ENCODE measurements at places on chromosomes 5 and 9.

GRCh38 chr5:177124486-177124991 lies 9.0 kb upstream of the NSD1 start:
- DNase-seq = no peak

- DNase-seq = no peak
Observed at GRCh38 chr9:78049484-78049883, 17.9 kb upstream of the GNAQ start.

- no peak for DNase-seq
Observed at GRCh38 chr9:32011049-32011448, 373.4 kb upstream of the ACO1 start.

DNA sequence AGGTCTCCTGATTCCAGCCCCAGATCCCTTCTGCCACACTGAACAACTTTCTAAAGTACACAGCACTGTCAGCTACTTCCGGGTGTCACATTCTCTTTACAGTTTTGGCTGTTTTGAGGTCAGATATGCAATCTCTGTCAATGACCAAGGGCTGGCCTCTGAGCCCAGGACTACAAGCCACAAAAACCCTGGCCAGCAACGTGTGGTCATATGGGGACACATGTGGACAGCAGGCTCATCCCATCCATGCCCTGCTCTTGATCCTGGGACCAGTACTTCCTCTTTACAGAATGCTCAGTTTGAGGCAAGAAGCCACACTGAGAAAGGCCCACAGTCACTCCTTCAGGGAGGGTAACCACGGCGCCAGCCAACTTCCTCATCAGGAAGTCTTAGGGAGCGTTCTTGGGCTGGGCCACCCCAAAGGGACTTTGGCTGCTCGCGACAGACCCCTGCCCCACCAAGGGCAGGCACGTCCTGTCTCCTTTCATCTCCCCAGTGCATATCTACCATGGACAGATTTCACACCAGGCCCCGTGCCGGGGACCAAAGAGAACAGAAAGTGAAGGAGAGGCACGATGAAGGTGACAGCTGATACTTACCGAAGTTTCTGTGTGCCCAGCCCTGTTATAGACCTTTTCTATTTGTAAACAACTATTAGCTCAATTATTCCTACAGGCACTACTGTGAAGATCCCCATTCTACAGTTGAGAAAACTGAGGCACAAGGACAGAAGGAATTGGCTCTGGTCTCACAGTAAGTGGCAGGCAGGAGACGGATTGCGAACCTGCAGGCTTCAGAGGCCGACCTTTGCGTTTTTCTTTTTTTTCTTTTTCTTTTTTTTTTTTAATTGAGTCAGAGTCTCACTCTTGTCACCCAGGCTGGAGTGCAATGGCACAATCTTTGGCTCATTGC lies 37.3 kb downstream of the STK10 start:
- no peak for DNase-seq

- no peak for DNase-seq
Observed at GRCh38 chr5:149322518-149322917, 22.8 kb upstream of the GRPEL2 start.

DNA sequence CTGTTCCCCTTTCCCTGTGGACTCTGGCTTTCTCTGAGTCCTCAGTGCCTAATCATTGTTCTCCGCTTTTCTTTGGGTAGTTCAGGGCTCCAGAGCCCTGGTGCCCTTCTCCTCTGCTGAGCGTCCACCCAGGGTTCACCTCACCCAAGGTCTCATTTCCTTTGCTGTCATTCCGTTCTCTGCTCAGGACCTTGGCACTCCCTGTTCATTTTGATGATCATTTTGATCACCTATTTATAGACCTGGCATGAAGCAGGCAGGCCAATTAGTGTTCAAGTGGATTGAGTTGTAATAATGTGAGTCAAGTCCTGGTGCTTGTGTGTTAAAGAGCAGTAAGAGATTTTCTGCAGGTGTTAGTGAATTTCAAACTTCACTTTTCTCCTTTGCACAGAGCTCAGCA lies 3.6 kb downstream of the TRIO start:
- DNase-seq = no peak

- DNase-seq = no peak
Observed at GRCh38 chr9:137878146-137878941, 762 bp downstream of the CACNA1B start.

GRCh38 chr9:137188490-137189296 lies at the start of the genes ANAPC2 and SSNA1:
ANAPC2 (minus strand) TSS chr9:137188560; CDS start chr9:137188532, 28 bp downstream.
SSNA1 (plus strand) TSS chr9:137188676; CDS start chr9:137188727, 51 bp downstream.
- peak; percentile 87 for DNase-seq

- no peak for DNase-seq
Observed at GRCh38 chr5:123855609-123856008, 343.6 kb downstream of the CSNK1G3 start.

DNA sequence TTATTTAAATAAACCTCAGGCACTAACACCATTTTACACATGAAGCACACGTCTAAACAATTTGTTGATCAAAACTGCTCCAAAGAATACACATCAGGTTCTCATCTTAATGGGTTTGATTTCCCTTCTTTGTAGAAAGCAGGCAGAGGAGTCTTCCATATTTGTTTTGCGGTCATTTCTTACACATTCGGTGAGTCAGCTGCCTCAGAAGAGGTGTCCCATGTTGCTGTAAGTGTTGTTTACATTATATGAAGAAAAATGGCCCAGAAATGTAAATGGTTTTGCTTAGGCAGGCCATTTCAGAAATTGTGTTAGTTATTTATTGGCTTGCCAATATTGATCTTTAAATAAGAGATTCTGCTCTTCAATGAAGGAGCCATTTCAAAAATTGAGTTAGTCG lies 325.8 kb downstream of the TENT4A start:
- DNase-seq = no peak

GRCh38 chr9:35681341-35682002 lies 7.7 kb downstream of the CA9 start:
- no peak for DNase-seq

DNA sequence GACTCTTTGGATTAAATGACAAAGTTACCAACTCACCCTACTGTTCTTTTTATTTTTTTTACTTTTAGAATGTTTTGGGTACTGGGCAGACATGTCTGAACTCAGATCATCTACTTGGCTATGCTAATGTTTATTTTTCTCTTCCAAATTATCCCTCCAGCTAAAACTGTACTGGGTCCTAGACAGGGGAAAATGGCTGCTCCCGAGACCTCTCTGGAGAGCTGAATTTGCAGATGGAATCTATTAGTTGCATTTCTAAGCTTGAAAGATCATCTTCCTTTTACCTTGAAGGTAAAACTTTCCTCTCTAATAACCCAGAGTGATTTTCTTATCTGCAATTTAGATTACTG lies 197.5 kb upstream of the SEMA6A start:
- DNase-seq = no peak

DNA sequence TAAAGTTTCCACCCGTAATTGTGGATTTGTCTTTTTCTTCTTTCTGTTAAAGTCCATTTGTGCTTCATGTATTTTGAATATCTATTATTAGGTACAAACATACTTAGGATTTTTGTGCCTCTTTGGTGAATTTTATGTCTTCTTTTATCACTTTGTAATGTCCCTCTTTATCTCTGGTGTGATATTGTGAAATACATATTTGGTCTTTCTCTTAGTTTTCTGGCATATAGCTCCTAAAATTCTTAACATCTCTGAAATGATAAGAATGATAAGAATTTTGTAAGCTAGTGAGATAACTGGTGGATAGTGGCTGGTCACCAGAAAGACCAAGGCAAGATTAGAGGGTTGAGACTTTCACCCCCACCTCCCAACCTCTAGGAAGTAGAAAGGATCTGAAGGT lies 111.1 kb downstream of the KCTD16 start:
- DNase-seq = no peak

DNA sequence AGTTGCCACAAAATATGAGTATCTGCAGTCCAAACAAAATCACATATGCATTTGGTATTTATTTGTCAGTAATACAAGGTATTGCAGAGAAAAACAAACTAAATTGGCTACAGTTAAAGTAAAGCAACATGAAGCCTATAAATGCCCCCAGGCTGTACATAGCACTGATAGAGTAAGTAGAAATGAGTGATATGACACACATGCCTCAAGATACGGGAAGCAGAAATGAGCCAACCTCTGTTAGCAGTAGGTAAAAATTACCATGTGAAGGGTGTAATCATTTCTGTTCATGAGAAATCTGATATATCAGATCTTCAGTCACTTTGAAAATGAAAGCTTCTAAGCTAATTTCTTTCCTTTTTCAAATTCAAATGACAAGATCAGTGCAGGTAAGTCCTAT lies 131.1 kb downstream of the CHSY3 start:
- no peak for DNase-seq

DNA sequence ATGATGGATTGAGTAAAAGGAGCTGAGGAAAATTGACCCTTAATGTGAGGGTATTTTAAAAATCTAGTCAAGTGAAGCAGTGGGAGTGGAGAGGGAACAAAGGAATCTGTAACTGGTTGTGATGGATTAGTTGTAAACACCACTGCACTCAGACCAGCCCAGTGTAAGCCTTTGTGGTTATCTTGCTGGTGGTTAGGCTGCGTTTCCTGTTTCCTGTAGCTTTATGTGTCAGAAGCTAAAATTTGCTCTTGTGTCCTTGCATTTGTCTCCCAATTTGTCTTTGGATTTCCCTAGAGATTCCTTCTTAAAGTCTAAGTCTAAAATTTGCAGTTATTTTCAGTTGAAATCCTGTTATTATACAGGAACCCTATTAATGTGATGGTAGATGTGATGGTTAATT lies 6.3 kb downstream of the IFNA21 start:
- DNase-seq = no peak

DNA sequence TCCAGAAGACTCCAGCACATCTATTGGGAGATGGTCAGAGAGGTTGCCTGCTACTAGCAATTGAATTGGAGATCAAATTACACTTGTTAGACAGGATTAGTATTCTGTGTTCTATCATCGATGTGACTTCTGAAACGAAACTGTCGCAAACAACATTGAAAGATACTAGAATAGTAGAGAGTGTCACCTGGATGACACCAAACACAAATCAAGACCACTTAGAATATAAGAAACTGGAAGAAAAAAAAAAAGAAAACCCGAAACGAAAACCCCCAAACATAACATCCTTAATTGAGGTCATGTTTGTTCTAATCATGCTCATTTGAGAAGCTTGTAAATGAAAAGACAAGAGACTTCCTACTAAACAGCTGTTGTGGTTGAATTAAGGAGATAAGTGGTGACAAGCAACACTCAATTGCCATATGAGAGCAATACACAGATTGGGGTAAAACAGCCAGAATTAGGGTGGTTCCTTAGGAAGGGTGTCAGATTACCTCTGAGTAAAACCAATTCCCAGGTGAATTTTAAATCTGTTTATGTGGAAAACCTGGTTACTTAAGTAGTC lies 97.6 kb downstream of the BASP1 start:
- no peak for DNase-seq

GRCh38 chr5:14417792-14418765 lies 163.5 kb upstream of the OTULINL start:
- no peak for DNase-seq

- DNase-seq = no peak
Observed at GRCh38 chr9:124782661-124783574, 6.0 kb downstream of the OLFML2A start.

DNA sequence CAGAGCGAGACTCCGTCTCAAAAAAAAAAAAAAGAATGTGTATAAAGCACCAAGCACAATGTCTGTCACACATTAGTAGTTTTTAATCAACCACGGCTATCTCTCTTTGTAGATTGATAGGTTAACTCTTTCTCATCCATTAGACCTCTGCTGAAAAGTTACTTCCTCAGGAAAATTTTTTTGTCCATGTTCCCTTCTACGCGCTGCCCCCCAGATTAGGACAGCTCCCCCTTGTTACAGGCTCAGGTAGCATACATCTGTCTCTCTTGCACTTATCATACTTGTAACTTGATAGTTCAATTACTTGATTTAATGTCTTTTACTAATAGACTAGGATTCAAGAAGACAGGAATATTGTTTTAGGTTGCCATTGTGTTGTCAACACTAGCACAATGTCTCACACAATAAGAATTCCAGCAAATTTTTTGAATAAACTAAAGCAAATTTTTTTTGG lies 1.5 kb downstream of the SPDL1 start:
- no peak for DNase-seq

DNA sequence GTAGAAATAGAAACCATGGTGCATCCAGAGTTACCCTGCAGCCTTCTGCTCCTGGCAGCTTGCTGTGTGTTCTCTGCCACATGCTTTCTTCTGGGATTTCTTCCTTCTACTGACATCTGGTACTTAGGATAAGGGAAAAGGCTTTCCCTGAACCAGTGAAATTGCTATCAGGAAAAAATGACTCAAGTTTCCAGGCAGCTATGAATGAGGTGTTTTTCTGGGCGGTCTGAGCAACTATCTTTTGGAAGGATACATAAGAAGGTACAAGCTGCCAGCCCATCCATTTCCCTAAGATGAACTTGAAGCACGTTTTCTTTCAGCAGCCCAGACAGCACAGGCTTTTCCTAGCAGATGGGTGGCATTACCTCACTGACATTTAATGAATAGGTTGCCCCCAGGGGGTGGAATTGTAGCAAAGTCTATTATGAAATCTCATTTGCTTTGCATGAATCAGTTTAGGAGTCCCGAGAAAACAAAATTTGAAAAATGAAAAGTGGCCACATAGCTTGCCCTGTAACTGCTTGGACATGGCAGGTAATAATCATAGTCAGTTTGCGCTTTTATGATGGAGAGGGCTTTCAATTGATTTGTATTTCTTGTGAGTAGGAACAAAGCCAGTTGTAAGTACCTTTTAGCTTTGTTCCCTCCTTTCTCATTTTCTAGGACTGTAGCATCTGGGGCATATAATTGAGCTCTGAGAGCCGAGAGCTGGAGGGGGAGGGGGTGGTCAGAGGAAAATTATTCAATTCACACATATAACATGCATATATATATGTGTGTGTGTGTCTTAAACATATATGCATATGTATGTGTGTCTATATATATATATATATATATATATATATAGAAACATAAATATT lies 108.5 kb downstream of the C9orf152 start:
- DNase-seq = no peak

DNA sequence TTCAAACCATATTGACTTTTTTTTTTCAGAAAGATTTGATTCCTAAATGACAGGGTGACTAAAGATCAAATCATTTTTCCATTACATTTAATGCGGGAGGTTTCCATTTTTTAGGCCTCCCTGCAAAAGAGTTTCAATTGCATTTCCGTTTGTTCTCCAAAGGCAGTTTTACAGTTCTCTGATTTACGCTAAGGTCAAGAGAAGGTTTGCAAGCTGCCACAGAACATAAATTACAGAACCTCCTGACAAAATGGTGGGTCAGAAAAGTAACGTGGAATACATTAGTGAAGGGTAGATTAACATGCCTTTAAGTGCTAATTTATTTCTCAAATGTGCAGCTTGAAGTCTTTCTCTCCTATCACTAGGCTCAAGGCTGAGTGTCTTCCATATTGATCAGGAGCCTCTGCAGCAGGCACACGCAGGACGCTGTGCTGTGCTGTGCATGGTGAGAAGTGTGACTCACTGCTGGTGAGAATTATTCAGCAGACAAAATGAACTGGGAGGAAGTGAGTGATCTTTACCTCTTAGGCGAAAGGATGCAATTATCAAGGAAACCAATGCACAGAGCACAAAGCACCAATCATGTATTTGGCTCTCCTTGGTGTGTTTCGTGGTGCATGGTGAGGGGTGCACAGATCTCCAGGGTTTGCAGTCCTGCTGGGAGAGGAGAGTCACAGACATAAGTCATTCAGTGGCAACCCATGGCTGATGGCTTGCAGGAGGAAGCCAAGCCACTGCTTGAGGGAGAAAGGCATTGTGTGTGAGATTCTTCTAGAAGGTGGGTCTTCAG lies 136.3 kb downstream of the TENT4A start:
- peak; percentile 29 for DNase-seq
